Left colon (tissue), 2 donors: ENCODE measurements at places on chromosomes 16 and 17. TPM values are rescaled to one million over a fixed set of nuclear protein-coding genes. Genes with fewer than 3 reads are reported as not detected.

KRT34 gene
- total RNA-seq = not detected

TRPV3 gene
- total RNA-seq = 1.5 TPM

MYL4 gene
- not detected for total RNA-seq

NEUROD2 gene
- 0.12 TPM for total RNA-seq

ESRP2 gene
- 87.5 TPM for total RNA-seq

KRT36 gene
- 0.27 TPM for total RNA-seq

TBC1D3D gene
- total RNA-seq = 0.58 TPM

UNK gene
- 18.3 TPM for total RNA-seq

SNX20 gene
- 2.6 TPM for total RNA-seq

KRTAP2-3 gene
- total RNA-seq = not detected

NXPH3 gene
- 3.6 TPM for total RNA-seq

MYCBPAP gene
- total RNA-seq = 2.8 TPM

CDT1 gene
- total RNA-seq = 14.8 TPM

KRT20 gene
- 1,967 TPM for total RNA-seq

CSH1 gene
- not detected for total RNA-seq

C16orf92 gene
- total RNA-seq = not detected

PHOSPHO1 gene
- not detected for total RNA-seq

MYH3 gene
- total RNA-seq = 1.0 TPM

NOG gene
- total RNA-seq = not detected

CIBAR2 gene
- total RNA-seq = not detected

CDRT15L2 gene
- total RNA-seq = not detected

ABCC12 gene
- total RNA-seq = not detected
